ENCODE measurements at places on chromosomes 2 and 18. TPM values are rescaled to one million over a fixed set of nuclear protein-coding genes. Genes with fewer than 3 reads are reported as not detected.

- DNase-seq: no peak
These were observed 4.0 kb upstream of the ALLC start for GRCh38 chr2:3654011-3654410.

- DNase-seq: no peak
These were observed 9.9 kb downstream of the TOGARAM2 start for GRCh38 chr2:28991021-28991420.

DNA sequence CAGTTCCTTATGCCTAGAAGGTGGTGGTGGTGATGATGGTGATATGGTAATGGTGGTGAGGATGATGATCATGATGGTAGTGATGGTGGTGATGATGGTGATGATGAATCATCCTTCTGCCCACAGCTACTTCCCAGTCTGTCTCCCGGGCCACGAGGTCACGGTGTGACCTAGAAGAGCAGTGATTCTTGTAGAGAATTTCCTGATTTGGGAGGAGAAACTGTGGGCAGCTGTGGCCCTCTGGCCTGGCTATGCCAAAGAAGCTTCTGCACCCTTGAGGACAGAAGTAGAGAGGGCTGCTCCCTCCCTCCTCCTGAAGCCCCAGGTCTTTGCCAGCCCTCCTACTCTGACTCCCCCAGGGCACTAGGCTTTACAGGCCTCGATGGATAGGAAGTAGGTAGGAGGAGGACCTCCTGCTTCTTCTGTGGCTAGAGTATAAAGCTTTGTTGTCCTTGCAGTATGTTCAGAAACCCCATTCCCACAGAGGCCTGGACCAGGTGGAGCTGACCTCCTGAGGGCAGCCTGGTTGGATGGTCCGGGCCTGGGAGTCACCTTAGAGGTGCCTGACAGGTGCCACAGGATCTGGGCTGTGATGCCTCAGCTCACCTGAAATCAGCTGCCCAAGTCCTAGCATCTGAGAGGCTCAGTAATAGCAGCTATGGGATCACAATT is 57.9 kb upstream of the EPAS1 start:
- DNase-seq: no peak

The TSPYL6 gene
- total RNA-seq: not detected

DNA sequence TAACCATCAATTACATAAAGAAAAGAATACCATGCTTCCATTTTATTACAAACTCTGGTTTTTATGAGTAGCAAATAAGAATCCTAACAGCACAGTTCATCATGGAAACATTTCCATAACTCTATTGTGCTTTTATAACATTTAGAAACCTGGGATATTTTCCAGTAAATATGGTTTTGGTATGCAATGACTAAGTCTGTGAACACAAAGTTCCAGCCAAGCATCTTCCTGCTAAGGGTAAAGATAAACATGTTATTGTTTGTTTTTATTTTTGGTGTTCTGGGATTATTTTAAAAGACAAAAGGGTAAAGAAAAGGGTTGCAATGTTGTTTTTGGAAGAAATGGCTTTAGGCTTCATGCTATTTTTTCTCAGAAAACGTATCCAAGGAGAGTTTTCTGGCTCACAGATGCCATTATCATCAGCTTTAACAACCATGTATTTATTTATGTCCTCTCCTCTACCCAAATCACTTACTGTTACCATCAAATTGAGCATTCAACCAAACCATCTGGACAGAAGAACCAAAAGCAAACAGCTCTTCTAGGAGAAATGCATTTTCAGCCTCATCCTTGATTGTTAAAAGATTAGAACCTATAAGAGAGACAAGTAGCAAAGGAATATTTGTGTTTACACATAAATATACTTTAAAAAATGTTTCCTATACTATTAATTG is 116.0 kb downstream of the PLA2R1 start:
- no peak for DNase-seq

GRCh38 chr2:317501-318424 is 29.9 kb upstream of the ALKAL2 start:
- no peak for DNase-seq

The TUBA4A gene
- 32.9 TPM for total RNA-seq

DNA sequence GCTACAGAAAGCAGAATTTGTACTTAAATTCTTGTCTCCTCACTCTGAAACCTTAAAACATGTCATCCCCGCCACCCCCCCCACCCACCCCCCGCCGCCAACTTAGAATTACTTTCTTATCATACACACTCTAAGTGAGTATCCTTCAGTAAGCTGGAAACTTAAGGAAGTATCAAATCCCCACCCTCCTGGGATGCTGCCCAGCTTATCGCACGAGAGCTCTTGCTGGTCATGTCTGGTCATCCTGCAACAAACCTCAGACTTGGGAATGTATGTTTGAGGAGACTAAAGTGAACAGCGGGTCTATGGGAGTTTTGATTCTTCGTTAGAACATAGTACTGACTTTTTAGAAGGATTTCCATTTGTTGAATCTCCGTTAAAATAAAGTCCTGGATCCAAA is 203.3 kb downstream of the PTGR3 start:
- DNase-seq: no peak

The GPR155 gene
- total RNA-seq: 2.2 TPM

- no peak for DNase-seq
These were observed 156.4 kb downstream of the SMAD7 start for GRCh38 chr18:48794251-48794970.

DNA sequence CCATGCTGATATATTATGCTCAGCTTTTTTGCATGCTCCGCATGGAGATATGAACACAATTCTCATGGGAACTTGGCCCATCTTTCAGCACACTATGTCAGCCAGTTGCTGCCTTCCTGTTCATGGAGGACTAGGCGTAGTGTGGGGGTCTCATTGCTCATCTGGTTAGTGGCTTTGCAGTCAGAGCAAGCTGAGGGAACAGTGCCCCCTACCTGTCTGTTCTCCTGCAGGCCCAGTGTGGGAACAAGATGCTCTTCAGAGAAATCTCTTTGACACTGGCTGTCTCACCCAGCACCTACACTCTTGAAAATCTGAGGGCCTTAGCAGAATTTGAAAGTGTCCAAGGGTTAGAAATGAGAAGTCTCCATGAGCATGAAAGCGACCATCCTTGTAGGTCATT is 47.1 kb downstream of the SPTBN1 start:
- DNase-seq: peak; percentile 22

The RAB11FIP5 gene
- 13.3 TPM for total RNA-seq

The CD28 gene
- not detected for total RNA-seq

DNA sequence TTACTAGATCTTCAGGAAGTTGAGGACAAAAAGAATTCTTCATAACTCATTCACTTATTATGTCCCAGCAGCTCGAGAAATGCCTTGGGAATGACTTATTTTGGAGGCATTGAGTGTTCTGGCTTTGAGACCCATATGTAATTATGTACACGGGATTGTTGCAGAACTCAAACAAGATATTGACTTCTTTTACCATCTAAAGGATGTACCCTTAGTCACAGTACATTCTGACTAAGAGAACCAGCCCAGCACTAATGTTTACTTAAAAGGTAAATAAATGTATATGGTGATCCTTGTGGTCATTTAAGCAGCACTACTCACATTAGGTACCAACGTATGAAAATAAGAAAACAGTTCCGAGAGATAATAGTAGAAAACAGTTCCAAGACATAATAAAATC is 268.9 kb downstream of the ADCYAP1 start:
- DNase-seq: no peak

DNA sequence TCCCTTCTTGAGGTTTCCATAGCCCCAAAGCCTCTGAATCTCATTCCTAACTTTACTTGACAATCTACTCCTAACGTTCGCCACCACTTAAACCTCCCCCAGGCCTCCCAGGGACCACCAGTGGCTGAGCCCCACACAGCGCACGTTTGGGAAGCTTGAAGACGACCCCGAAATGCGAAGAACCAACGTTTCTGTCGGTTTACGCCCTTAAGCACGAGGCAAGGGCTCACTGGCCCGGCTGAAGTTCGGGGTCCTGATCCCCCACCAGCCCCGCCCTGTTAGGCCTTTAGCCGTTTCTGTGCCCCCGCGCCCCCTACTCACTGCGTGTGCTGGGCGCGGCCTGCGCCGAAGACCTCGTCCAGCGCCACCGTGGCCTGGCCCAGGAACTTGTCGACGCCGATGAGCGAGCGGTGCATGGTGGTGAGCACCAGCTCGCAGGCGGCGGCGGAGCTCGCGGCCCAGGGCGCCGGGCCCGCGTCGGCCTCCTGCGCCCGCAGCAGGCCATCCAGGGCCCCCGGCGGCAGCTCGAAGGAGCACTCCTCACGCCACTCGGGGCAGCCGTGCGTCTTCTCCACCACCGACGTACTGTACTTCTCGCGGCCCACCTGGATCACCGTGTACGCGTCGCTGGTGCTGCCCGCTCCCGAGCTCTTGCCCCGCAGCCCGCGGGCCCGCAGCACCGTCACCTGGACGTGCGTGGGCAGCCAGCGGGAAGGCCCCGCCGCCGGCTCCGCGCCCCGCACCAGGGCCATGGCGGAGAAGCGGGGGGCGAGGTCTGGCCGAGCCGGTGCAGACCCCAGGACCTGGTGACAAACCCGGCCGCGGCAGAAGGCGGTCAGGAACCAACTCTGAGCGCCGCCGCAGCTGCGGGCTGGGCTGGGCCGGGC is 479 bp downstream of the RAB11FIP5 start:
- DNase-seq: peak; percentile 15

- DNase-seq: no peak
These were observed 1.4 kb downstream of the IHH start for GRCh38 chr2:219059375-219059724.

The CSRNP3 gene
- total RNA-seq: 1.2 TPM

The CNPPD1 gene
- 21.7 TPM for total RNA-seq

The CHMP1B gene
- total RNA-seq: 136 TPM

GRCh38 chr2:151803811-151804210 is 24.4 kb downstream of the ARL5A start:
- no peak for DNase-seq

GRCh38 chr2:54439582-54439981 is 16.5 kb upstream of the SPTBN1 start:
- no peak for DNase-seq

DNA sequence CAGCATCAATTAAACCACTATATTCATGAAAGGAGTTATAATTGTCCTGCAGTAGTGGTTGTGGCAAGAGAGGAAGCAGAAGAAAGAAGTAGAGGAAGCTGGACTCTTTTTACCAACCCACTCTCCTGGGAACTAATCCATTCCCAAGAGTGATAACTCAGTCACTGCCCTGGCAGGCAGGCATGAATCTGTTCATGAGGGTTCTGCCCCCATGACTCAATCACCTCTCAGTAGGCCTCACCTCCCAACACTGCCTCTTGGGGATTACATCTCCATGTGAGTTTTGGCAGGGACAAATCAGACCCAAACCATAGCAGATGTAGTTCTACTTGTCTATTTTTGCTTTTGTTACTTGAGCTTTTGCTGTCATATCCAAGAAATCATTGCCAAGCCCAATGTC is 232.7 kb upstream of the MAP2 start:
- no peak for DNase-seq

DNA sequence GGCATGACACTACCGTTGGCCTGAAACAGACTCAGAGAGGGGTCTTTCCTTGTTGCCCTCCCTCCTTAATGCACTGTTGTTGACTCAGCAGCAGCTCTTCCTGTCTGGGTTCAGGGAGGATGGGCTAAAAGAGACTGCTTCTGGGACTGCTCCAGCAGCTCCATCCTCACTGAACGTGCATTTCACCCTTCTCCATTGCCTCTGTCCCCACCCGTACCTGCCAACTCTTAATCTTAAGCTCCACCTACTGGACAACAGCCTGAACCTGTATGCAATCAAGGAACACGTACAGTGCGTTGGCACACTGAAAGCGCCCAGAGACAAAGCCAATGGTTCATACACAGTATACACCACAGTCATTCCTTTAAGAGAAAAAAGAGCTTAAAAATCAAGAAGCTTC is 230.8 kb upstream of the RAB6C start:
- no peak for DNase-seq

The MFSD6 gene
- 23.0 TPM for total RNA-seq

DNA sequence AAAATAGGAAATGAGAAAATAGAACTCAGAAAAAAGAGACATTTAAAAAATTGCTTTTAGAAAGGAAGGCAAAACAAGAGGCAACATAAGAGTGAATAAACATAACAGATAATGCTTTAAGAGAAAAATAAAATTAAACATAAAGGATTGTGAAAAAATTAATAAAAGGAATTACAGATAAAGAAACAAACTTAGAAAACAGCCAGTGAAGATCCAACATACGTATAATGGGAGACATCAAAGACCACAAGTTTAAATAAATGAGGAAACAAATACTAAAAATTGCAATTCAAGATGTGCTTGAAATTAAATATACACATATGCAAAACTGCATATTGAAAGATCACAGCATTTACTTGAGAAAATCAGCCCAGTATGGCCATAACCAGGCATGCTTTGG is 448.9 kb downstream of the NBAS start:
- DNase-seq: no peak

DNA sequence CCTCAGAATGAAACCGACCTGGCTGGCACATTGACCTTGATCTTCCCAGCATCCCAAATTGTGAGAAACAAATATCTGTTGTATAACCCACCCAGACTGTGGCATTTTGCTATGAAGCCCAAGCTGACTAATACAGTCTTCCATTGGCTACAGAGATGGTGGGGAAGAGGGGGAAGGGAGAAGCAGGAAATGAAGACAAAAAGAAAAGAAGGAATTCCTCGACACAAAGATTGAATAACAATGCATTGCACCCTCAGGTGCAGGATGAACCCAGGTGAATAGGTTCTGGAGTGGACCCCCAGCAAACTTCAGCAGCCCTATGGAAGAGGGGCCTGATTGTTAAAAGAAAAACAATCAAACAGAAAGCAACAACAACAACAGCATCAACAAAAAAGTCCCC is 270.7 kb downstream of the FSIP2 start:
- DNase-seq: no peak

DNA sequence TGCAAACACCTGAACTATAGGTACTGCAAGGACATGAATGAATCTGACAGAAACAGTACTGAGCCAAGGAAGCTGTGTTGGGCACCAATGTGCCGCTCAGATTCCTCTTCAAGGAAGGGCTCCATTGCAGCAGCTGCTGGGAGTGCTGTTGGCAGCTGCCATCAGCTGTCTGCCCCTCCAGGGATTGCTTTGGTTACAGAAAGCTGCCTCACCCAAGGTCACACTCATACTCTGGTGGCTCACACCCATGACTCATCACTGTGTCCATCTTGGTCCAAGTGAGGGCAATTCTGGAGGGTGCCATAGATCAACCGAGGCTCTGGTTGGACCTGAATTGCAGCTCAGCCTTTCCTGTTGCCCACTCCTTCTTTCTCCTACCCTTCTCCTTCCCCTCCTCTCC is 24.4 kb upstream of the TRPM8 start:
- DNase-seq: no peak

DNA sequence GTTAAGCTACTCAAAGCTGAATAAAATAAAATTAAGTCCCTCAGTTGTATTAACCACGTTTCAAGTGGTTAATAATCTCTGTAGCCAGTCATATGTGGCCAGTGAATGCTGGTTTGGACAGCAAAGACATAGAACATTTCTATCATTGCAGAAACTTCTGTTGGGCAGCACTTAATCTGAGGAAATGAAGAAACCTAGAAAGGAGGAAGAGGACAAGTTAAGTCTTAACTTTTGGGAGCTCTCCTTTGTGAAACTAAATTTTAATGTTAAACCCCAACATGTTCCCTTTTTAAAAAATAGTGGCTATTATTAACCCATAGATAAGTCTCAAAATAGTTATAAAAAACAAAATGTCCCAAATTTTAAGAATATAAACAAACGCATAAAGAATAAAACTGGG is 421.3 kb downstream of the ARHGAP15 start:
- no peak for DNase-seq

- no peak for DNase-seq
These were observed 1280.5 kb upstream of the CDH2 start for GRCh38 chr18:29457316-29457889.

GRCh38 chr2:61658841-61659780 is 121.0 kb upstream of the XPO1 start:
- DNase-seq: peak; percentile 48

The DGUOK gene
- total RNA-seq: 151 TPM

GRCh38 chr2:38540580-38541286 is 62.0 kb downstream of the HNRNPLL start:
- DNase-seq: no peak
